ENCODE measurements at places on chromosomes 1 and 21.

DNA sequence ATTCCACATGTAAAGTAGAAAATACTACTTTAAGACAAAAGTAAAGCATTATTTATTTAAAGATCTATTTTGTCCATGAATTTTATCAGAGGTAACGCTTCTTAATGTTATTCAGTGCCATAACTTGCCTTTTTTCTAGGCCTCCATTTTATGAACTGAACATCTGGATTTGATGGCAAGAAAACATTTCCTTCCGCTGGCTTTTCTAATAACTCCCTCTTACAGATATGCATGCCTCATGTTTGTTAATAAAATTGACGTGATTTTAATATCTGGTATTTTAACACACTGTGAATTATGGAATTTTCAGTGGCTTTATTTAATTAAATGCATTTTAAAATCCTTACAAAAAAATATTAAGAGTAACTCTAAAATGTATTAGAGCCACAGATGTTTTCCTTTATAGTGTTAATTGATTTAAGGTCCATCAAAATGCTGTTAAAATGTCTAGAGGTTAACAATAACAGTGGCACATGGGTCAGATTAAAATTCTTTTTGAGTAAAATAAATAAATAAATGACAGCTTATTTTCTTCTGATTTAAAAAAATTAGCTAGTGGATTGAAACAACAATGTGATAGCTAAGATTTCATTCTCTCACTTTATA lies 15.1 kb downstream of the PTPRC start:
- no peak for DNase-seq

DNA sequence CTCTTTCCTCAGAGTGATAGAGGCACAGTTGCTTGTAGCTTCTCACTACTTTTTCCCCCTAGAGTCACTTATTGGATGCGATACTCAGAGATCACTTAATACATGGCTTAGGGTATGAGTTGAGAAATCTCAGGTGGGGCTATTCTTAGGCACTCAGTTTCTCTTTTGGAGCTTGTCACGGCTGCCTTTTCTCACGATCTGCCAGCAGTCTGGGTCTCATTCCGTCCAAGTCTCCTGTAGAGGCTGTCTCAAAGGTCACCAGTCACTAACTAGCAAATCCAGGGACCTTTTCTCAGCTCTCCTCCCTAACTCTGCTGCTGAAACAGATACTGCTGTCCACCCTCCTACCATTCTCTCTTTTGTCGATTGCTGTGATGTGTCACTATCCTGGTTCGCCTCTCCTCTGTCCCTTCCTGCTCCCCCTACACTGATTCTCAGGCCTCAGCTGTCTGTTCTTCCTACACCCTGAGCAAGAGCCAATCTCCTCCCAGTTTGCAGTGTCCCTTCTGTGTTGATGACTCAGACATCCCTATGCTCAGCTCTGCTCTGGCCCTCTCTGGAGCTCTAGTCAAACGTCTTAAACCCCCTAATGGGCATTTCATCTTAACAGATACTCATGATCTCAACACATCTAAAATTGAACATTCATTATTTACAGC lies 12.4 kb downstream of the ATP1A2 start:
- no peak for DNase-seq

DNA sequence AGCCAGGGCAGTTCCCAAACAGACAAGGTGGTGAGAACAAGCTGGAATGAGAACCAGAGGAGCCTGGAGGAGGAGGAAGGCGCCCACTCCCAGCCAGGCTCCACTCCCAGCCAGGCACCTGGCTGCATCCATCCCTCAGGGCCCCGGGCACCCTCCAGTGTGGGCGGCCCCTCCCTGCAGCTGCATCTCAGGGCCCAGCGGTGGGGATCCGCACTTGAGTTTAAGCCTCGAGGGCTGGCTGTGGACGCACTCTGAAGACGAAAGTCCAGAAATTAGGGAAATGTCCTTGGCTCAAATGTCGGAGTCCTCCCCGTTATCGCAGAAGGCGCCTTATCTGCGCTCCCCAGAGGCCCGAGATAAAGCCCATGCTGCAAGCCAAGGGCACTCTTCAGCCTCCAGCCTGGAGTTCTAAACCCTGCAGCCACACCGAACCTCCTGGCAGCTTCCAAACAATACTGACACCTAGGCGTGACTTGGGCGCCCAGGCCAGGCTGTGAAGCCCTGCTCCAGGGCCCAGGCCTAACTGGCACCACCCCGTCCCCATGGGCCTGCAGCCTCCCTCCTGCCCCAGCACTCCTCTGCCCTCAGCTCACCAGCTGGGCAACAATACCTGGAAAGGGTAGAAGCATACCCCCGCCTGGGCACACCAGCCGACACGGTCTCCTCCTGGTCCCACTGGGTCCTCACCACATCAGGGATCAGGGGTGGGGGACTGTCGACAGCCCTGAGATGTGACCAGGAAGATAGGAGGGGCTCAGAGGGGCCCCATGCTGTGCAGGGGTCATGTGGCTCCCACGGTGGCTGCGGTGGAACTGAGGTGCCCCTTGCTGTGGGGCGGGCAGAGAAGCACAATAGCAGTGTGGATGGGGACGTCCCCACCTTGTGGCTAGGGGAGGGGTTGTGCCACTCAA lies 184.8 kb upstream of the VAMP3 start:
- DNase-seq = no peak

- DNase-seq = peak; percentile 51
Observed at GRCh38 chr1:33384040-33384812, 46.7 kb downstream of the PHC2 start.

DNA sequence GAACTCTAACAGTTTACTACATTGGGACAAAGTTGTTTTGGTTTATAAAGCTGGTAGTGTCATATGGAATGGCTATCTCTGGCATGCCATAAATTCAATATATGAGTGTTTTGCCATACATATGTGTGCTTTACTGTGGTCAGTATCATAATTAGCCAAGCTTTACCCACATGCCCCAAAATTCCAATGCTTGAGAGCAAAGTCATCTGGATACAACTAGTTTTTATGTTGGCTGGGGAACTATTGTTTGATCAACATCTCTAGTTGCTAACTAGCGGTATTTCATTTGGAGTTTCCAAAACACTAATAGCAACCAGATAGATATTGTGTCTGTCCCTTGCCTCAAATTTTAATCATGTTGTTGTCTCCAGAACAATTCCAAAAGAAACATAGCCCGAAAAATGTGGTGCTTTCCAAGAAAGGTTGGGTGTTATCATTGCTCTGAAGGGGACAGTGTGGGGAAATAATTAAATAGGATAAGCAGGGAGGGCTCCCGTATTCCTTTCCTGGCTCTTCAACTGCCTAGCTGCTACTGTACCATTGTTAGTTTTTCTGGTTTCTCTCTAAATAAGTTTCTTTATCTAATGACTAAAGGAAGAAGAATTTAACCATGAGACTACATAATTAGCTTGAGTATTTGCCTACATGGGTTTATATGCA lies 136.1 kb downstream of the TGFB2 start:
- no peak for DNase-seq

DNA sequence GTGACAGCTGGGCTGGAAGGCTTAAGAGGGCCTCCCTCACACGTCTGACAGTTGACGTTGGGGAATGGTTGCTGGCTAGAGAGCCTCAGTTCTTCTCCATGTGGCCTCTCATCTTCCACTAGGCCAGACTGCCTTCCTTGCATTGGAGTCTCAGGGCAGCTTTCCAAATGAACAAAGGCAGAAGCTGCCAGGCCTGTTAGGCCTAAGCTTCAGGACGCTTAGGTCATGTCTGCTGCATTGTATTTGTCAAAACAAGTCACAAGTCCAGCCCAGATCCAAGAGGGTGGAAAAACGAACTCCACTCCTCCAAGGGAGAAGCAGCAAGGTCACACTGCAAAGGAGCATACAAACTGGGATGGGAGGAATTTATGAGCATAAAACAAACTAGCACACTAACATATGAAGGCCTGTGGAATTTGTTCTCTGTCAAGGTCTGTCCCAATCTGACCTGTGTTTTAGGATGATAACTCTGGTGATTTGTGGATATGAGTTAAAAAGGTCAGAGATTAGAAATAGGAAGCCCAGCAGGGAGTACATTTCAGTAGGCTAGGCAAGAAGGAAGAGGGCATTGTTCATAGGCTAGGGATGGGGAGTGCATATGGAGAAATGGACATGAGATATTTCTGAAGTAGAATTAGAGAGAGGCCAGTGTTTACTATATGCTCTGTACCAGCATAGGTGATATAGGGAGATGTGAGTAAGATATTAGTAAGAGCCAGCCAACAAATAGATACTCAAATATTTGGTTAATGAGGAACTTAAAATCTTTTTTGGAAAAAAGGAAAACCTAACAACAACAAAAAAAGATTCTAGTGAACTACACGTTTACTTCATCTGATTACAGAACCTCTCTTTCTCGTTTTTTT lies 29.1 kb upstream of the CNN3 start:
- DNase-seq = no peak

Measured in AG04449 (cell line).